ENCODE measurements at places on chromosomes 3 and 15.

- DNase-seq = peak; percentile 36
These were observed 1.5 kb downstream of the CCK start for GRCh38 chr3:42264399-42265058.

GRCh38 chr15:33032053-33032452 lies 162.5 kb downstream of the FMN1 start:
- DNase-seq = no peak

- no peak for DNase-seq
These were observed 131.4 kb downstream of the NSMCE3 start for GRCh38 chr15:29138260-29138659.

GRCh38 chr15:64502151-64502550 lies 41.8 kb downstream of the ZNF609 start:
- DNase-seq = no peak

GRCh38 chr3:161349529-161350312 lies 21.6 kb downstream of the SPTSSB start:
- DNase-seq = peak; percentile 30

DNA sequence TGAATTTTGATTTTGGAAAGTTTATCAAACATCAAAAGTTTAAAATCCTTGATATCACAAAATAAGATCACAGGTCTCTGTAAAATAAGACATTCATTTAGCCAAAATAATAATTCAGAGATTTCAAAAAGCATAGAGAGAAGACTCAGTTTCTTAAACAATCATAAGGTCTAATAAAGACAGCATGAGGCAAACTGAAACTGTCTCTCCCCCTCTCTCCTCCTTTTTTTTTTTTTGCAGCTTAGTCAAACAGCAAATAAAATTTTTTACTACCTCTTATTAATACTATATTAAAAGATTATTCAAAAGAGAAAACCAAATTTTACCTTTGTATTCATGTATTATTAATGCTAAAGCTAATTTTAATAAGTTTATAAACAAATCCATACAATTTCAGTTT lies 57.4 kb downstream of the OSTN start:
- no peak for DNase-seq

GRCh38 chr15:77645602-77646001 lies 12.9 kb upstream of the LINGO1 start:
- DNase-seq = no peak

GRCh38 chr15:70853318-70853972 lies 512 bp downstream of the LARP6 start:
- DNase-seq = peak; percentile 21

- no peak for DNase-seq
These were observed 75.8 kb downstream of the CTNNB1 start for GRCh38 chr3:41274944-41275668.

DNA sequence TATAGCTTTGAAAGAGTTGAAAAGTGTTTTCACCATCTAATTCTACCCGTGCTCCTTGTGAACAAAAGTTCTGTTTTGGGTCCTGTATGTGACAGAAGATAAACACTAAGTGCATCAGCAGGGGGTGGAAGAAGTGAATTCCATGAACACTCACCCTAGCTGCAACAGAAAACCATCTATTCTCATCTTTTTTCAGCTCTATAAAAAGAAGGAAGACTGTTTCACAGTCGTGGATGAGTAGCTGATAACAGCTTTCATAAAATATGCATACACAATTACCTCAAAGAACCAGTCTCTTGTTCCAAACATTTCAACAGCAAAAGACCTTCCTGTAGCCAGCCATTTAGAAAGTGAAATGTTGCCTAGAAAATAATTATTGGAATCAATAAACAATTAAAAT lies 281.7 kb upstream of the RASGRP1 start:
- DNase-seq = no peak

DNA sequence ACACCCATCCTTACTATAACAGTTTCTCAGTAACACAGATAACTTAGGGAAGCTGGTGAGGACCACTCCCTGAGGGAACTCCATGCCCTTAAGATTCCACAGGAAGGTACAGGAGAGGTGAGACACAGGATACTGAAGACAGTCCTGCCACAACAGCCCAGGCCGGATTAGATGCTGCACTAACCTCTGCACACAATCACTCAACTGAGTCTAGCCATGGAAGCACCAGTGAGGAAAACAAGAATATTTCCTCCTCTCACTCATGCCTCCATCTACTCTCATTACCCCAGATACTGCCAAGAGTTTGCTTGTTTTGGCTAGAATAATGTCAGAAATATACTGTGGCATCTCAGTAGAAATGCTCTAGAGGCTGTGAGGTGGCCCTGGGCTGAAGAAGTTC lies 3.7 kb downstream of the ANO10 start:
- DNase-seq = no peak

- no peak for DNase-seq
These were observed 17.0 kb downstream of the PLCH1 start for GRCh38 chr3:155727836-155728235.

DNA sequence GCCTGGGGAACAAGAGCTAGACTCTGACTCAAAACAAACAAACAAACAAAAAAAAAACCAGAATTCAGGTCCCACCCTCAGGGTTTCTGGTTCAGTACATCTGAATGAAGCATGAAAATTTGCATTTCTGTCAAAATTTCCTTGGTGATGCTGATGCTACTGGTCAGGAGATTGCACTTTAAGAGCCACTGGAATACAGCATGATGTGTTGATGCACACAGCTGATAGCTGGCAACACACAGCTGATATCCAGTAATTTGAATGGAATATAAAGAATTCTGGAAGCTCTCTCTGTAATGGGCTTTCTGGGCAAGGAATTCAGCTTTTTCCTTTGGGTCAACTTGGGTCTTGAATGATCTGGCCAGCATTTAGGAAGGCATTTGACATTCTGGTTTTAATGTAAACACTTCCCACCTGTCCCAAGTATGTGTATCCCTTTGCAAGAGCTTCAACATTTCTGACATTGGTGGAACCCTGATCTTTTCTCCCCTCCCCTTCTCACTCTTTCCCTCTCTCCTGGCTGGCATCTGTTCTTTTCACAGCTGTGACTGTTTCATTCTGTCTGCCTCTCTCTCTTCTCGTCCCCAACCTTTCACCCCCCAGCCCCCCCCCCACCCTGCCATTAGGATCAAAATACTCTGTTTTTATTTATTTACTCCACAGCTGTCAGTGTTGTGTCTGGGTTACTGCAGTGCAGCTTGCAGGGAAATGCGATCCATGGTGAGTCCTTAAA lies 189.5 kb downstream of the TPRG1 start:
- no peak for DNase-seq

DNA sequence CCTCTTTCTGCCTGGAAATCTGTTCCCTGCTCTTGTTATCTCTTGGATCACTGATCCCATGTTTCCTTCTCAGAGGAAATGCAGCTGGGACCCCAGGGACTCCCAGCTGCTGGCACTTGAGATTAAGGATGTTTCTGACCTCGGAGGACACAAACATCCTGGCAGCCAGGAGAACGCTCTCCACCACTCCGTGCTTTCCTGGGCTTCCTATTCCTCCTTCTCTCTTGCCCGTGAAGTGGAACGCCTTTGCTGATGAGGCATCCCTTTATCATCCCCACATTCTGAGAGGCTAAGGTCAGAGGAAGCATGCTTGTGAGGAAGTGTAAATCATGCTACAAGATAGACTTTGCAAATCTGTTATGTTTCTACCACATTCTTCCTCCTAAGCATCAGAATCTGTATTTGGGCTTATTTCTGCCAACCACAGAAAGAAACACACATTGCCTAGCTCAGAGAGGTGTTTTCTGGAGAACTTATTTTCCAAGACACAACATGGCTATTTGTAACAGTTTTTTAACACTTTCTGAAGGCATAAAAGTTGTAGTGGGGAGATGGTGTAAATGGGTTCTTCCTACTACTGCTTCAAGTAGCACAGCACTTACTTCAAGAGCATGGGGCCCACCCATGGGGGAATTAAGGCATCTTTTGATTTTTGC lies 25.6 kb upstream of the LDHAL6B start:
- DNase-seq = no peak

DNA sequence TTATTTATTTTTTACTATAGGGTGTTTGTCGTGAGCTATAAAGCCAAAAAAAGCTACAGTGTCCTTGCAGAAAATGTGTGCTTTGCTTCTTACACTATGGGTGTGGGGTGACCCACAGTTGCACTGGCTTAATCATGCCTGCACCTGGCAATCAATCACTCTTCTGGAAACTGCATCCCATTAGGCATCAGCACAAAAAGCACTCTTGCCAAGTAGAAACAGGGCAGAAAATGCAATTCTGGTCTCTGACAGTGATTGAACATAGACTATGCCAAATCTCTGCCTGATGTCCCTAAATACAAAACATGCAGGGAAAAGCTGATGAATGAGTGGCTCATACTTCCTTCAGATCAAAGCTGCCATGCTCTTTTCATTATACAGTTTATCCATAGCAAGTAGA lies 30.4 kb upstream of the PLAAT1 start:
- DNase-seq = no peak

DNA sequence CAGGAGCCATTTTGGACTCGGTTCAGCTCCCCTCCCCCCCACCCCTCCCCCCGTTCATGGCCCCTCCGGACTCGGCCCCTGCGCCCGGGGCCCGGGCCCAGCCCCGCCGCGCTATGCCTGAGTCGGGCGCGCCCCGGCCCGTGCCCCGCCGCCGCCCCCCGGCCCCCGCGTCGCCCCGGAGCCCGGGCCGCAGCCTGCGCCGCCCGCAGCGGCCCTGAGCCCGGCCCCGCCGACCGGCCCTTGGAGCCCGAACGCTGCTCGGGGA lies 155 bp downstream of the ACVR2B start:
- no peak for DNase-seq

- DNase-seq = no peak
These were observed 50.2 kb downstream of the KCNAB1 start for GRCh38 chr3:156170571-156170970.

GRCh38 chr3:124873226-124873625 lies 13.9 kb downstream of the ITGB5 start:
- DNase-seq = no peak

DNA sequence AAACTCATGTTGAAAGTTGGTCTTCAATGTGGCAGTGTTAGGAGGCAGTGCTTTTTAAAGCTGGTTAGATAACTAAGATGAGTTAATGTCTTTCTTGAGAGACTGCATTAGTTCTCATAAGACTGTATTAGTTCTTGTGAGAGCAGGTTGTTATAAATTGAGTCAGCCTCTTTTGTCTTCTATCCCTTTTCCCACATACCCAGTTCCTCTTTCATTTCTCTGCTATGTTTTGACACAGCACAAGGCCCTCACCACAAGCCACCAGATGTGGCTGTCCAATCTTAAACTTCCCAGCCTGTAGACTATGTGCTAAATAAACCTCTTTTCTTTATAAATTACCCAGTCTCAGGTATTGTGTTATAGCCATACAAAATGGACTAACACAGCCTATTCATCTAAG lies 94.6 kb upstream of the SNTN start:
- DNase-seq = no peak

DNA sequence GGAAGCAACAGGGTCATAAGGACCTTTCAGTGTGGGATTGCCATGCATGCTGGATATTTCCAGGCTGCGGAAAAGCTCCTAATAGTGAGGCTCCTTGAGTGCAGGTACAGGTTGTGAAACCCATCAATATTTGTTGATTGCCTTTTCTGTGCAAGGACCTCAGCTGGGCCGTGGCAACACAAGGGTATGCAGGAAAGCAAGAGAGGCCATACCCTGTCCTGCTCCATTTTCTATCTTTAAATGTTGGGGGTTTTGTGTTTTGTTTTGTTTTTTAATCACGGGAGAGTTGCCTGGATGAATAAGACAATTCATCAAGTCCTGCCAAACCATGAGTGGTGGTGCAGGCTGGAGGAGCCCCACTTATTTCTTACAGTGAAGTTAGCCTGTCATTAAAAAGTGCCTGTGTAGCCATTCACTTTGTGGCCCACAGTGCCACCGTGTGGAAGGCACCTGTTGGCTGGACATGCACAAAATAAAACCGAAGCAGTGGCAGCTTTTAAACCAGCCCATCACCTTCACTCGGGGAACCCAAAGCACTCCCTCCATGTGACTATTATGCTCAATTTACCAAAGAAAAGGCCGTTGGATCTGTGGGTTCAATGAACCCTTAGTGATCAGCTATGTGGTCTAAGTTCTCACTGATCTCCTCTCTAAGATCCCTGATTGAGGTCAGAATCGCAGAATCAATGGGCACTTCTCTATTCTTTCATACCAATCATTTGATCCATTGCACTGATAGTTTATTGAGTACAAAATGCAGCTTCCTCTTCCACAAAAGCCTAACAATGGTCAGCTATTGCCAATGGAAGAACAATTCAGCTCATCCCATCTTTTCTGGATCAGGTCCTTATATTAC lies 42.2 kb downstream of the CLDN18 start:
- peak; percentile 15 for DNase-seq

- DNase-seq = no peak
These were observed 8.8 kb upstream of the GRAMD1C start for GRCh38 chr3:113829576-113830354.

- no peak for DNase-seq
These were observed 88.3 kb upstream of the ACP3 start for GRCh38 chr3:132228923-132229322.

DNA sequence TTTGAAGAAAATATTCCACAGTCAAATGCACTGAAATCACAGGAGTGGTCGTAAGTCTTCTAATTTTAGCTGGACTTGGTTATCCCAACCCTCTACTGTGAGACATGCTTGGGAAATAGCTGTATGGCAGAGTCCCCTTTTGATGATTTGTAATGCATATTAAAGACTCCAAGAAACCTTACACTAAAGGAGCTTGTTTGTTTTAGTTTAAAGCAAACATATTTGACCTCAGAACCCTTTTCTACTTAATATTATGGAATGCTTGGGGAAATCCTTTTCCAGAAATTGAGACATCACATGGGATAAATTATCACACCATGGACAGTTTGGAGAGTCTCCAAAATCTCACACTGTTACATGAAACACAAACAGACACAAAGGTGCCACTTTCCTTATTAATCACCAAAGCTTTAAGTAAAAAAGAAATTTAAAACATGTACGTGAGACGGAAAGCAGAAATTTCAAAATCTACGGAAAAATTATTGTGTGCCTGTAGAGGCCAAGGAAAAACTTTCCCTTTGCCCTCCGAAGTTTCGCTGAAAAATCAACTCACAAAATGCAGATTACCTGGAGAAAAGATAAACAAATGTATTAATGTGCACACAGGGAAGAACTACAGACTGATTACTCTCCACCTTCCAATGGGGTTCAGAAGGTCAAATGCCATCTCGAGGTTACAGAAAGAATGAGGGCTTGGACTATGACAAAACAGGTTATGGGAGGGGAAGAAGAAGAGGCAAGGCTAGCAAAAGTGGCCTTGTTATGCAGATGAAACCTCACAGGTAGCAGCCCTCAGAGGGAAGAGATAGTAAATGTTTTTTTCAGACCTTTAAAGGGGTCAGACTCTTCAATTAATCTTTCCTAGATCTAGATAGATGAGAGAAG lies 7.0 kb upstream of the CPB1 start:
- no peak for DNase-seq

- DNase-seq = peak; percentile 47
These were observed 40.8 kb downstream of the CHST14 start for GRCh38 chr15:40511472-40512133.

- DNase-seq = no peak
These were observed 63.2 kb downstream of the DGKG start for GRCh38 chr3:186298876-186299275.

DNA sequence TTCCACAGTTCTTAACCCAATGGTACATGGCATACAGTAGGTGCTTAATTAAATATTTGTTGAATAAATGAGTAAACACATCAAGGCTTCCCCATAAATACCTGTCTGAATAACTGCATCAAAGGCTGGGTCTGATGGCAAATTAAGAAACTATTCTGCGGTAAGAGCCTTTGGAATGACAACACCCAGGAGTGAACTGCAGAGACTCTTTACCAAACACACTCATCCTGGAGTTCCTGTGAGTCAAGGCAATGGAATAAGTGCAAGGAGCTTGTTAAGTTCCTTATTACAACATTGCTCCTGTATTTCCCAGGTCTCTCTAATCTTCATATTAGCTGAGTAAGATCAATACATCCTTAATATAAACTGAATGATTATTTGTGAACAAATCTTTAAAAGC lies 119.9 kb upstream of the STT3B start:
- DNase-seq = no peak

All from activated naive CD8-positive, alpha-beta T cell treated with anti-CD3 and anti-CD28 coated beads for 36 hours (primary cell).